Activated CD8-positive, alpha-beta memory T cell treated with anti-CD3 and anti-CD28 coated beads for 24 hours (primary cell): ENCODE measurements at places on chromosomes 7 and 10.

DNA sequence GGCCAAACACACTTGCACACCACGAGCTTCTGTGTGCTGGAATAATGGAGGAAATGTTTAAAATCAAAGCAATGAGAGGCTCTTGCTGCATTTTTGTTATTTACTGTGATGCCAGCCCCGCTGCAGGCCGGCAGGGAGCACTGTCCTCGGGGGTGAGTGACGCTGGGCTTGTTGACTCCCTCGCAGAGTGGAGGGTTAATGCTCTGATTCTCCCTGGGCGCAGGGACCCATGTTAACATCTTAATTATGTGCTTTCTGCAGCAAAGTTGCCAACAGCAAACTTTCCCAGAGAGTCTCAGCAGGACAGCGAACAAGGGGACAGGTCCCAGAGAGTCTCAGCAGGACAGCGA lies 22.9 kb downstream of the SCART1 start:
- DNase-seq = no peak

DNA sequence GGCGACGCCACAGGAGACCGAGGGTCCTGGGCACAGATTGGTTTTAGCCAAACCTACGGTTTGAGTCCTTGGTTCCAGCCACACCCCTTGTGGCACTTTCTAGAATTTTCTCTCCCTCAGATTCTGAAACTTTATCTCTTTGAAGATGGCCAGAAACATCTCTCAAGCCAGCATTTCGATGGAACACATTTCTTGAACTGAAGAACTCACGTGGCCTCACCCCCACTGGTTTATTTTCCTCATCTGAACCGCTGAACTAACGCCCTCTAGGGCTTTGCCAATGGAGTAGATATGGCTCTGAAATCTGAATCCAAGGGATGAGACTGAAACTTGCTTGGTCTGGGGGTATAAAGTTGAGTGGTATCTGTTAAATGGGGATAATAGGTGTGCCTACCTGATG lies 6.7 kb upstream of the SPAM1 start:
- DNase-seq = no peak

GRCh38 chr7:135936497-135937217 lies 40.5 kb downstream of the MTPN start:
- no peak for DNase-seq

DNA sequence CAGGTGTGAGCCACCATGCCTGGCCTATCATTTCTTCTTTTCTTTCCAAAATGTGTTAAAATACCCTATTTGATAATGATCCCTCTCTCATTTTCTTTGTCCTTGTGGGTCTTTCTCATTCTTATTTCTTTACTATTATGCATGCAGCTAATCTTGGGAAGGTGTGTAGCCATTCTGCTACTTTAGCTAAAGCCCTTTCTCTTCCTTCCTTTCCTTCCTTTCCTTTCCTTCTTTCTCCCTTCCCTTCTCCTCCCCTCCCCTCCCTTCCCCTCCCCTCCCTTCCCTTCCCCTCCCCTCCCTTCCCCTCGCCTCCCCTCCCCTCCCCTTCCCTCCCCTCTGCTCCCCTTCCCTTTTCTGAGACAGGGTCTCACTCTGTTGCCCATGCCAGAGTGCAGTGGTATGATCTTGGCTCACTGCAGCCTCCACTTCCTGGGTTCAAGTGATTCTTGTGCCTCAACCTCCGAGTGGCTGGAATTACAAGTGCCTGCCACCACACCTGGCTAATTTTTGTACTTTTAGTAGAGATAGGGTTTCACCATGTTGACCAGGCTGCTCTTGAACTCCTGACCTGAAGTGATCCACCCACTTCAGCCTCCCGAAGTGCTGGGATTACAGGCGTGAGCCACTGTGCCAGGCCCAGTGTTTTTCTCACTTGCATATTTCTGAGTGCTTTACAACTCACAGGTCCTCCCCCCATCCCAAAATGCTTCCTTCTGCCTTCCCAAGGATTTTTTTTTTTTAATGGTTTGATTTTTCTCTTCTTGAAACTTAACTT lies 42.3 kb downstream of the HIP1 start:
- no peak for DNase-seq
